ENCODE measurements at places on chromosomes 7 and 10.

DNA sequence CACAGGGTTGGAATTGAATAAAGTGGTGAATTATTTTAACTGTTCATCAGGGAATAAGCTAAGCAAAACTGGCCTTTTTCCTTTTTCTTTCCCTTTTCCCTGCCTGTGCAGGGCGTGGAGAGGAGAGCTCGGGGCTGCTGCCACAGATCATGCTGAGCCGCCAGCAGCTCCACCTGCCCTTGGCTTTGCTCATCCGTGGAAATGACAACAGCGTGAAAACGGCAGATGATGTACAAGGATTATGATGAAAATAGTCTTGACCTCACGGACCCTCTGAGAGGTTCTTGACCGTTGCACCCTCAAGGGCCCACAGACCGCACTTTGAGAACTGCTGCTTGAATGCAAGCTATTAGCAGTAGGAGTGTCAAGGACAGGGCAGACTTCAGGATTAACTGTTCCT lies 10.6 kb downstream of the PPP2R2D start:
- no peak for DNase-seq

GRCh38 chr7:140559410-140559809 lies 80.1 kb upstream of the MKRN1 start:
- DNase-seq = no peak

- no peak for DNase-seq
Observed at GRCh38 chr10:110355141-110355831, 50.6 kb upstream of the SMNDC1 start.

GRCh38 chr10:79242620-79243152 lies 104.6 kb upstream of the PPIF start:
- DNase-seq = peak; percentile 87

Measured in RPMI7951 (cell line).